NB4 (cell line): ENCODE measurements at places on chromosomes 5 and 9.
A peak's percentile ranks its signal among the peaks of the same experiment; 100 is the strongest.

- no peak for DNase-seq
Measured at GRCh38 chr9:136381311-136381710, 7.8 kb upstream of the CARD9 start.

- DNase-seq = peak; percentile 78
Measured at GRCh38 chr9:94002316-94003140, 47.4 kb upstream of the BARX1 start.

DNA sequence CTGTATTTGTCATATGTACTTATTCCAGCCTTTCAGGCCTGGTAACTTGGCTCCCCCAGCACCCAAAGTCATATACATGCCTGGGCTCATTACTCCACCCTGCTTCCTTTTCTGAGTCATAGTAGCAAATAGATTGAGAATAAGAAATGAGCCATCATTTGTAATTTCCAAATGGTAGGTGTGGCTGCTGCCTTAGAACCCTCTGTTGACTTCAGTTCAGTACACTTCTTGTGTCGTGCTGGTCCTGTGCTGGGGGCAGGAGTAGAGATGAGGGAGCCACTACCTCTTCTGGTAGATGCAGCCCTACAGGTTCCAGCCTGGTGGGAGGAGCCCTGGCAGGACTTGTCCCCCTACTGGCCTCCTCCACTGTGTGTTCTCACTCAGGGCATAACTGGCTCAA lies 11.1 kb downstream of the GM2A start:
- DNase-seq = no peak

DNA sequence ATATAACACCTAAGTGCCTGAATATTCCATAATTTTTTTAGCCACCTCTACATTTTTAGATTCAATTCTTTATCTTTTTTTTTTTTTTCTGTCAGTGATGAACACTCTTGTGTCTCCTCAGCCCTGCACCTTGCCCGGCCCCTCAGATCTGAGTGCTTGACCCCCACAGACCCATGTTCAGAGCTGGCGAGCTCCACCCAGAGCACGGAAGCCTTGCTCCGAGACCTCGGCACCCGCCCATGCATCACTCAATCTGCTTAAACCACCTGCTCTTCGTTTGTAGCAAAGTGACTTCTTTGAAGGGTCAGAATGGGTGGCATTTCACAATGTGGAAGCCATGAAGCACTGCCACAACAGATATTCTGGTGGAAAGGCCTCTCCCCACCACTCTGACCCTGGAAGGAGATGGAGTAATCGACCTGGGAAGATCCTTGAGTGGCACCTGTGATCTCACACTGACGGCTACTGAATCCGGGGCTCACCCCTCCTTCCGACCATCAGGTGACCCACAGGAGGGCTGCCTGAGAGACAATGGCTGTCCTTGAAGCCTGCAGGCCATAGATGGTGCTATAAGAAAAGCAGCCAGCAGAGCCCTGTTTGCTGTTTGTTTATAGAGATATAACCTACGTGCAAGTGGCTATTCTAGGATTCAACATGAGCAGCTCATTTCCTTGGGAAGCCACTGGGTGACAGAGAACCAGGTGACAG lies 261.1 kb upstream of the IRX4 start:
- no peak for DNase-seq

- no peak for DNase-seq
Measured at GRCh38 chr5:110354915-110355644, 371.4 kb downstream of the TMEM232 start.

- DNase-seq = no peak
Measured at GRCh38 chr5:111932199-111932598, 175.2 kb upstream of the NREP start.

DNA sequence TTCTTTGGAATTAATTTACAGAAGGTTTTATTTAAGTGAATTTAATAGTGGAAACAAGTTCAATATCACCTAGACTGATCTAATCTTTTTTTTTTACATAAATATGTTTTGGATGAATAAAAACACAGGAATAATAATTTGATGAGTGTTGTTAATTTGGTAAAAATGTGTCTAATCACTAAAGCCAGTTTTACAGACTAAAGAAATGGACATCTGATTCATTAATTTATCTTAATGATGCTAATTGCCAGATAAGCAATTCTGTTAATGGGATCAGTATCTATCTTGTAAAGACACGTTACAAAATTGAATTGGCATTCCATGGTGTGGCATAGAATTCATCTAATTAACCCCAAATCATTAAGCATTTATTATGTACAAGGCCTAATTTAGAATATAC lies 743.3 kb upstream of the CDH6 start:
- DNase-seq = no peak
